ENCODE measurements at places on chromosomes 7 and 10.

GRCh38 chr7:101058355-101058754, 26.9 kb upstream of the TRIM56 start:
- peak; percentile 27 for DNase-seq

DNA sequence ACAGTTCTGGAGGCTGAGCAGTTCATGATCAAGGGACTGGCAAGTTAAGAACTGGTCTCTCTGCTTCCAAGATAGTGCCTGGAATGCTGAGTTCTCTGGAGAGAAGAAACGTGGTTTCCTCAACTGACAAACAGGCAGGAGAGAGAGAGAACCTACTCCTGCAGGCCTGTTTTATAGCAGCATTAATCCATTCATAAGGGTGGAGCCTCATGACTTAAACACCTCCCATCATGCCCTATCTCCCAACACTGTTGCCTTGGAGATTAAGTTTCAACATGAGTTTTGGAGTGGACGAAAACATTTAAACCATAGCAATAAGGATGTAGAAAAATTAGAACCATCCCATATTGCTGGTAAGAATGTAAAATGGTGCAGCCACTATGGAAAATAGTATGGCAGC, 32.3 kb upstream of the IMMP2L start:
- no peak for DNase-seq

GRCh38 chr7:78207269-78207668, 408.7 kb downstream of the PHTF2 start:
- DNase-seq, result no peak

GRCh38 chr10:79202188-79203013, 133.6 kb downstream of the ZMIZ1 start:
- no peak for DNase-seq

GRCh38 chr7:31114593-31115343, 62.7 kb downstream of the ADCYAP1R1 start:
- DNase-seq, result peak; percentile 40

DNA sequence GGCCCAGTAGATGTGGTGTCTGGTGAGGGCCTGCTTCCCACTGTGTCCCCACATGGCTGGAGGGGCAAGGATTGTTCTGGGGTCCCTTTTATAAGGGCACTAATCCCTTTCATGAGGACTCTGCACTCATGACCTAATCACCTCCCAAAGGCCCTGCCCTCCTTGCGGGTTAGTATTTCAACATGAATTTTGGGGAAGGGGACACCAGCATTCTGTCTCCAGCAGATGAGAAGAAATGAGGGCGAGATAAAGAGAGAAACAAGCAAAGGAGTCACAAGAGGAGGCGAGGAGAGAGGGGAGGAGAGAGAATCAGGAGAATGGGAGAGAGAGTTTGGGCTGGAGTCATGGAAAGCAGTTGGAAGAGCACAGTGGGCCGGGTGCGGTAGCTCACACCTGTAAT, 83.7 kb downstream of the C10orf105 start:
- no peak for DNase-seq

DNA sequence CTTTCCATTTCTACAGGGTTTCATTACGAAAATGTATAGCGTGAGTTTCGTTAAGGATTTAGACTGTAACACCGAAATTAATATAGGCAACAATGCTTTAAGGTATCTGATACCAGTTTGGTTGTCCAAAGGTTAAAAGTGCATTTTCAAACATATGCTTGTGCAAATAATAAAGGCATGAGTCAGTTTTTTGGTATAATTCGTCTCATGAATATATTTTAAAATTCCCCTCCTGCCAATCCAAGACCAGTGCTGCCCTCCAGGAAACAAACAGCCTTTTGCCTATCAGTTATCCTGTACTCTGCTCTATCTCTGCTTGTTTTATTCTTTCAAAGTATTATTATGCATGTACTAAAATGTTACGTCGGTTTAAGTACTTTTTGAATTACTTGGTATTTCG, 2.0 kb downstream of the LCOR start:
- peak; percentile 61 for DNase-seq

DNA sequence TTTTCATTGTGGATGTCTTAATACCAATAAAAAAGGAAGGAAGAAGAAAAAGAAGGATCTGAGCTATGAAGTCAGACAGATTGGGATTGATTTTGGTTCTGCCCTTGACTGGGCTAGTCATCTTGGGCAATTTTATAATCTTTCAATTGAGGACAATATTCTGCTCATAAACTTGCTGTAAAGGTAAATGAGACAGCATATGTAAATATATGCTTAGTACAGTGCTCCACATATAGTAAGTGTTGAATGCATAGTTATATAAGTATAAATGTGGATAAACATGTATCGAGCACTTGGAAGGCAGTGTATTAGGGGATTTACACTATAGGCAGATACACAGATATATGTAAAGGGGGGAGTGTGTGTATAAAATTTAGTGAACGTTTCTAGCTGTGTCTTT, 85.1 kb downstream of the ST7 start:
- no peak for DNase-seq

DNA sequence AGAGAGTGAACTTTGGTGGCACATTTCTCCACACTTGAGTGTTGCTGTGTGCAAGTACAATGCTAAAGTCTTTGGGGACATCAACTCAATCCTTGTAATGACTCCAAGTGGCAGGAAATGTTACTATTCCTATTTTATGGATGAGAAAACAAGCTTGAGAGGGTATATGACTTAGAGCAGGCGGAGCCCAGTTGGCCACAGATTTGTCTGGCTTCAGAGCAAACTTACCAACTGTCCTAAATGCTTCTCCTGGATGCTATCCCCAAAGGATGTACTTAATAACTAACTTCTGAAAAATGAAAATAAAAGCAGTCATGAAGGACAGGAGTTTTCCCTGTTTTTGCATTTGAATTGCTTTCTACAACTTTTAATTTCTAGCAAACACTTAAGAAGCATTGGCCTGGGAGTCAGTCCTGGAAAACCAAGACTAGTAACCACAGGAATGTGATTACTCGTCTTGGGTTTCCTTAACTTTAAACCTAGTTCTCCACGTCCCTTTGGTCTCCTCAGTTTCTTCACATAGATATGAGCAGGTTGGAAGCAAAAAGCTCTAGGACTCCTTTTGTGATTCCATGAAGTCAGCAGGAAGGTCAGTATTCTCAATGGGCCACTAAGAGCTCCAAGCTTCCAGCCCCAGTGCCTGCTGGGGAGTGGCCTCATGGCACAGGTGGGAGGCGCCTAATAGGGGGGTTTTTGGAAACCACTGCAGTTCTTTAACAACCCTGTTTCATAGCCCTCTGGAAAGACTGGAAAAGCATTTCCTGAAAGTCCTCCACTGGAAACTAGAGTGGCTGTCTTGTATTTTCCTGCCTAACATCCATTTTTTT, 140.8 kb downstream of the GLCCI1 start:
- DNase-seq, result no peak

GRCh38 chr7:110066843-110067242, 1024.1 kb upstream of the LRRN3 start:
- no peak for DNase-seq

GRCh38 chr10:76398043-76398710, 966.8 kb downstream of the LRMDA start:
- no peak for DNase-seq

DNA sequence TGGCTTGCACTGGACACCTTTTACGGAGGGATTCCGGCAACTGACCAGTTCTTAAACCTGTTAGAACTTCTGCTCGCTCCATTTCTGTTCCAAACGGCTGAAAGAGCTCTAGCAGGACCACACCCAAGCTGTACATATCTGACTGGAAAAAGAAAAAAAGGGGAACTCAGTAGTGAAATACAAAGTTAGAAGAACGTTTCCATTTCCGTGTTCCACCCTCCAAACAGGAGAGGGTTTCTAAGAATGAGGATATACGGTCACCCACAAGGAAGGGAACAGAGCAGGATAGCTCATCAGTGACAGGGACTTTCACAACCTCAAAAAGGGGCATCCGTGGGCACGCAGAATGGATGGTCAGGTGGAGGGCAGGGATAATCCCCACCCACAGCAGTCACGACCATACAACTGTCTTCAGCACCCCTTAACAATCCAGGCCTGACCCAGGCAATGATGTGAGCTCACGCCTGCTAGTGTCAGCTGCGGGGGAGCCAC, 4.3 kb upstream of the ANKRD61 start:
- DNase-seq, result no peak

Data from small intestine (tissue), 16 donors.